ENCODE measurements at places on chromosomes 12 and 14.
A peak's percentile ranks its signal among the peaks of the same experiment; 100 is the strongest.

GRCh38 chr12:121495746-121496145 lies 85.1 kb downstream of the KDM2B start:
- DNase-seq = no peak

DNA sequence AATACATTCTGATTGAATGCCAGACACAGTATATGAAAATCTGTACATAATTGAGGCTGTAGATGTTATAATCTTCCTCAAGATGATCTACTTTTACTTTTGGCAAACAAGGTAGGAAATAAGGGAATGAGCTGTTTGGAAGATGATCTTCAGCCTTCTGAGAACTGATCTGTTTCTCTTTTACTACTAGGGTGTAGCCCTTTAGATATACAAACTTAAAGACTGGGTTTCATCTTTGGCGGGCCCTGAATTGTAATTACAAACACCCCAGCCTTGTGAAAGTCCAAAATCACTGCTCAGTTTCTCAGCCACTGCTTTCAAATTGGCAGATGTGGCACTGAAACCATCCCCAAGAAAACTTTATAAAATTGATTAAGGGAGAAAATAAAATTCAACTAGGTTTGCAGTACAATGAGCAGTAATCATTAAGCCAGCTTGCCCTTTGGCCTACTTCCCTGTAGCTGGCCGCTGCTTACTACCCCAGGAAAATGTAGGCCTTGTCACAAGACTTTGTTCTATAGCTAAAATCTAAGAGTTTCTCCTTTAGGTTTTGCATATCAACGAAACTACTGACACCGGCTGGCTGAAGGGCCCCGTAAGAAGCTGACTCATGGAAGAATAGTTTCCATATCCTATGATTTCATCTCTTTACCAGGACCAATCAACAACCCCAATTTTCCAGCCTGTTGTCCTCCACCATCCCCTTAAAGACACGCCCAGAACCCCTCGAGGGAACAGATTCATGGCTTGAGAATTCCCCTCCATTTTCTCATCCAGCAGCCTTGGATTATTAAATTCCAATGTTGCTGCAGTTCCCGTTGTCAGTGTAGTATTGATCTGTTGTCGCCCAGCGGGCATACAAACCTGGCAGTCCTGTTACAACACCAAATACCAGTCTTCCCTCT lies 210.8 kb downstream of the PCNX1 start:
- DNase-seq = peak; percentile 70

- no peak for DNase-seq
These were observed 95.8 kb downstream of the C12orf42 start for GRCh38 chr12:103399986-103400385.

- DNase-seq = no peak
These were observed 54.1 kb downstream of the CEP83 start for GRCh38 chr12:94405413-94406116.

Measured in islet precursor cell (in vitro differentiated cells).